Esophagus squamous epithelium (tissue), 5 donors: ENCODE measurements at places on chromosomes 7 and 10.
A peak's percentile ranks its signal among the peaks of the same experiment; 100 is the strongest.

GRCh38 chr10:74988054-74988775 lies 123.2 kb upstream of the SAMD8 start:
- DNase-seq, result no peak

- DNase-seq, result peak; percentile 76
Observed at GRCh38 chr7:118183786-118184564, at the start of gene LSM8. Gene LSM8, plus strand, starts transcription at chr7:118184164. Its CDS starts 60 bp downstream, at chr7:118184224.

GRCh38 chr10:24118246-24118645 lies 90.7 kb upstream of the KIAA1217 start:
- DNase-seq, result no peak

- DNase-seq, result no peak
Observed at GRCh38 chr7:32347244-32347828, 142.8 kb downstream of the LSM5 start.

GRCh38 chr7:101507791-101508252 lies 121.3 kb downstream of the MYL10 start:
- no peak for DNase-seq

DNA sequence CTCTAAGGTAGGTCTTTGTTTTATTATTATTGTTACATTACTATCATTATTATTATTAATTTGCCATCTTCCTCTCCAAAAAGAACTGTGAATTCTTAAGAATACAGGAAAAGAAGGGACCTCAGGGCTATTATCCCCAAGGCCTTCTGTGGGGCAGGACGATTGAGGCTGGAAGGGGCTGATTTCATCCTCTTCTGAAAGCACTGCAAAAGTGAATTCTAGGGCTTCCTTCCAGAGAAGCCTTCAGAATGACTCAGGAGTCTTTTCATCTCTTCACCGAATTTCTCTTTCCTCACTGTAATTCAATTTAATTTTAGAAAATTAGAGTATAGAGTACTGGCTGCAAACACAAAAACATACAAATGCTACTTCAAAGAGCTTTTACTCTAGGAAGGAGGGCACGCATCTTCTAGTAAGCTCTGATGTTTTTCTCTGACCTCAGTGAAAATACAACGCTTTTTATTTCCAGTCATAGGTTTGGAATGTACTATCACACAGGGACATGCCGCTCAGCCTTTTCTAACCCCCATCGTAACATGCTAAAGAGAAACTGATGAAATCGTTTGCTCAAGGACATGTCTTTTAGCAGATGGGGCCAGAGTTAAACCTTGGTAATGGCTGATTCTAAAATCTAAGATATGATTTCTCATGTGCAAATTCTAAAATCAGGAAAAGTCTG lies 280.2 kb upstream of the PITRM1 start:
- DNase-seq, result no peak

DNA sequence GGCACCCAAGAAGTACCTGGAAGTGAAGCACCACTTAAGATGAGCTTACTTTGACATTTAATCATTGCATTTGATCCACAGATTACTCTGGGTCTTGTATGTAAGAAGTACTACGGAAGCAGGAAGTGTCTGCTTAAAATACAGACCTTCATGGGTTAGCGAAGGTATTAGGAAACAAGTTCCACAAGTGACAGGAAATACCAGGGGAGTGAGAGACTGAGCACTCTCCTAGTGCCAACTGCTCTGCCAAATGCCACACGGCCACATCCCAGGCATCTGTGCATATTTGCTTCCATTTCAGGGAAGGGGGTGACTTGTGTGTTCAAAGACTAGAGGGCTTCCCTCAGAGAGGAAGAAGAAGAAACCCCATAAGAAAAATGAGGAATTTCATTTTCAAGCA lies 57.2 kb upstream of the ANK3 start:
- no peak for DNase-seq

- no peak for DNase-seq
Observed at GRCh38 chr7:88462799-88463198, 156.1 kb upstream of the STEAP4 start.

DNA sequence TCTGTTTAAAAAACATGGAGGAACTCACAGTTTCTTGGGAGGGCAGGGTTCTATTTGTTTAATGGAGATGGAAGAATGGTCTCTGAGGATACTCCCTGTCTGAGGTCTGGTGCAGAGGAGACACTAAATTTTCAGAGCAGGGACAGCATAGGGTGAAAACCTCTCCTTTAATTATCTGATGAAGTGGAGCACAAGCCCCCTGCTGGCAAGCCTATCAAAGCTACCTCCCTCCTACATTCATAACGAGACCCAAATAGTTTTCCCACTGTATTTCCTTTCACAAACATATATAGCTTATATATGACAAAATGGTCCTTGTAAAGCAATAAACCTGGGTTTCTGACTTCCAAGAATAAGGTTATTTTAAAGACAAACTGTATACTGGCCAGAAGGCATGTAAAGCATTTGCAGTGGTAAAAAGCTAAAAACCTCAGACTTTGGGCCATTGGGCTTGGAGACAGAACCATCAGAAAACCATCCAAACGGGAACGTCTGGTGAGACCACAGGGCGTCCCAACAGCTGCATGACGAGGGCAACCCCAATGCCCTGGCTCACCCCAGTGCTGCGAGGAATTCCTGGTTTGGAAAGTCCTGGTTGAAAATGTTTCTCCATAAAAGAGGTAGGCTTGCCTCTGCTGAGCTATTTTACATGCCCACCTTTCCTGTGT lies 201.3 kb downstream of the FANK1 start:
- no peak for DNase-seq

DNA sequence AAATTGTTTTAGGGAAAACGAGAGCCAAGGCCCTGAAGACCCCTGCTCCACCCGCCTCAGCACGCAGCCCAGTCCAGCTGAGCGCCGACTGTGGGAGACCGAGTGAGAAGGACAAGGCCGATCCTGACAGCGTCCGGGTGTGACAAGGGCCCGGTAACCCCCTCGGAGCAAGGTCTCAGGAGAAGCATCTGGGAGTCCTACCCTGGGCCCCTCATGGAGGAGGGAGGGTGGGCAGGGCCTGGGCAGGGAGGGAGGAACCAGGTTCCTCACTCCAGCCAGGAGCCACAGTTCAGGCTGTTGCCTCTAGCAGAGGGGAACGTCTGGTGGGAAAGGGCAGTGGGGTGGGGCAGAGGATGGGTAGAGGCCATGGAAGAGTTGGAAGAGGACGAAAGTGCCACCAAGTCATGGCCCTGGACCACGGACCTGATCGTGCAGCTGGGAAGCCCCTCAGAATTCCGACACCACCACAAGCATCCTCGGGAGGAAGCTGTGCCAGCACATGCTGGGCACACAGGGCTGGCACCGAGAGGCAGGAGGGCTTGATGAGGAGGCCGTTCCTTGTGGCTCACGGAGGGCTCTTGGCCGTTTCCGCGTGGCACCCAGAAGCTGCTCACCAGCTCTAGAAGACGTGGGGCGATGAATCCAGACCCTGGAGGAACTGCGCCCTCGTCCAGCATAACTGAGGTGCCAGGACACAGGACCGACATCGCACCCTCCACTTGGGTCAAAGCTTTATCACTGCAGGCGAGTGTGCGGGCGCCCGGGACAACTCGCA lies 2.2 kb upstream of the KNDC1 start:
- no peak for DNase-seq

GRCh38 chr7:42103456-42103855 lies 133.6 kb downstream of the GLI3 start:
- DNase-seq, result no peak

GRCh38 chr10:75568450-75569130 lies 137.2 kb downstream of the LRMDA start:
- no peak for DNase-seq

DNA sequence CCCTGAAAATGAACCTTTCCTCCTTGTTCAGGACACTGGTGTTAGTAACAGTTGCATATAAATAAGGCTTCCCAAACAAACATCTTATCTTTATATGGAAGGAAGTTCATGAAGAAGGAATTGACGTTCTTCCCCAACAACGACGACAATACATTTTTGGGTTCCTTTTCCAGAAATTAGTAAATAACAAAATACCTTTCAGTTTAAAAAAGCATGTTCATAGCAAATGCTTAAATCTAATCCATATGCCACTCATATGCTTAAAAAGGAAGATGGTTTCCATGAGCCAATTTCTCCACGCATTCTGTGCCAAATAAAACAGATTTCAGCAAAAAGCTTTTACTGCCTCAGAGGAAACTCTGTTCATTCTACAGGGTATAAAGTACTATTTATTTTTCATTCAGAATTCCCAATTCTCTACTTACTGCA lies 182.6 kb downstream of the COBL start:
- DNase-seq, result no peak

DNA sequence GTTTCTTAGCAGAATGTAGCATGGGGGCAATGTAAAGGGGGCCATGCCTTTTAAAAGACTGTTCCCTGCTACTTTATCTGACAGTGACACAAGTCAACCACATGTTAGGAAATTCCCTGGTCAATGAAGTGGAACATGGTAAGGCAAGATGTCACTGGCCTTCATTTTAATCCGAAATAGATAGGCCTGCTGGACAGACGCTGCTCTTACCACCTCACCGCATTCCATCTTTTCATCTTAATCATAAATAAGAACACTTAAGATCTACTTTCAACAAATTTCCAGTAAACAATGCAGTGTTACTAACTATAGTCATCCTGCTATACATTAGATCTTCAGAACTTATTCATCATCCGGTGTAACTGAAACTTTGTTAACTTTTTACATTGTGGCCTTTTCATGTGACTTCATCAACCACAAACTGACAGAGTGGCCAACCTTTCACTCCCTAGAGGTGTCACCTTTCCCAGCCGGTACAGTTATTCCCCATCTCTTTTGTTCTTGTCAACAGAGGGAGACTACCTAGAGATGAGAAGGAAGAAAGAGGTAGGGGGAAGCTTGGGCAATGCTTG lies 15.6 kb downstream of the ASB4 start:
- DNase-seq, result no peak

GRCh38 chr7:98352621-98353020 lies 48.3 kb downstream of the BAIAP2L1 start:
- no peak for DNase-seq

GRCh38 chr10:74297389-74298080 lies 146.5 kb downstream of the ADK start:
- DNase-seq, result no peak

DNA sequence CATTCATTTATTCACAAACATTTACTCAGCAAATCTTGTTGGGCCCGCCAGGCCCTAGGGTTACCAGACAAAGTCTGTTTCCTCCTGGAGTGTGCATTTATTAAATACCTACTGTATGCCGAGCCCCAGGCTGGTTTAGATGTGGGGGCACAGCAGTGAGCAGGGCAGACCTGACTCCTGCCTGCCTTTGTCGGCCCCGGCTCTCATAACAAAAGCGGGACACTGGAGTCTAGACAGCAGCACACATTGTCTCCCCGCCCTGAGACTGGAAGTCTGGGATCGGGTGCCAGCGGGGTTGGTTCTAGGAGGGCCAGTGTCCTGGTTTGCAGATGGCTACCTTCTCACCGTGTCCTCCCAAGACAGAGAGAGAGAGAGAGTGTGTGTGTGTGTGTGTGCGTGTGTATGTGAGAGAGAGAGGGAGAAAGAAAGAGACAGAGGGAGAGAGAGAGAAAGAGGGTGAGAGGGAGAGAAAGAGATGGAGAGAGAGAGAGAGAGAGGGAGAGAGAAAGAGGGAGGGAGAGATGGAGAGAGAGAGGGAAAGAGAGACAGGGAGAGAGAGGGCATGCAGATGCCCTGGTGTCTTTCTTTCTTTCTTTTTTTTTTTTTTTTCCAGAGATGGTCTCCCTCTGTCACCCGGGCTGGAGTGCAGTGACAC lies 25.9 kb downstream of the ELFN1 start:
- DNase-seq, result no peak

- DNase-seq, result no peak
Observed at GRCh38 chr7:8773518-8773917, 340.1 kb downstream of the NXPH1 start.

- no peak for DNase-seq
Observed at GRCh38 chr7:49772916-49773217, 571 bp upstream of the VWC2 start.

- DNase-seq, result no peak
Observed at GRCh38 chr10:35639021-35639727, 2.9 kb downstream of the FZD8 start.

DNA sequence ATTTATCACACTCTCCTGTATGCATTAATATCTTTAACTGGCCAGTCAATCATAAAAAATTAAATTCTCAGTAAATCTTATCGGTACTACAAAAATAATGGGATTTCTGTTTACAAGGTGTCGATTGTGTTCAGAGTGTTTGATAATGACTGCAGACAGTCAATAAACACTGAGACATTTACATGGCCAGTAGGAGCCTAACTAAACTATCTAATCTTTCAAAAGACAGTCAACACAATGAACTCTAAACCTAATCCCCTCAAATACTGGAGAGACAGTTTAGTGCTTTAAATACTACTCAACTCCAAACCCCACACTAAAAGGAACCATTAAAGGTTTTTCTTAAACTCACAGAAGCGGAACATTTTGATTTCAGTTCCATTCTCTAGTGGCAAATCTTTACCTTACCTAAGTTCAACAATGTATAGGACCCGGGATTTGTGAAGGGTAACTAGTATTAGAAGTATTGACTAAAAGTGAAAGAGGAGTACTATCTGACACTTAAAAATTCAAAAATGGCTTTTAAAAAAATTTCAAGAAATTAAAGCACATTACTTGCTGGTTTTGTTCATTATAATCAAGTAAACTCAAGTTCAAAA lies 37.3 kb upstream of the EXOC6 start:
- DNase-seq, result no peak

DNA sequence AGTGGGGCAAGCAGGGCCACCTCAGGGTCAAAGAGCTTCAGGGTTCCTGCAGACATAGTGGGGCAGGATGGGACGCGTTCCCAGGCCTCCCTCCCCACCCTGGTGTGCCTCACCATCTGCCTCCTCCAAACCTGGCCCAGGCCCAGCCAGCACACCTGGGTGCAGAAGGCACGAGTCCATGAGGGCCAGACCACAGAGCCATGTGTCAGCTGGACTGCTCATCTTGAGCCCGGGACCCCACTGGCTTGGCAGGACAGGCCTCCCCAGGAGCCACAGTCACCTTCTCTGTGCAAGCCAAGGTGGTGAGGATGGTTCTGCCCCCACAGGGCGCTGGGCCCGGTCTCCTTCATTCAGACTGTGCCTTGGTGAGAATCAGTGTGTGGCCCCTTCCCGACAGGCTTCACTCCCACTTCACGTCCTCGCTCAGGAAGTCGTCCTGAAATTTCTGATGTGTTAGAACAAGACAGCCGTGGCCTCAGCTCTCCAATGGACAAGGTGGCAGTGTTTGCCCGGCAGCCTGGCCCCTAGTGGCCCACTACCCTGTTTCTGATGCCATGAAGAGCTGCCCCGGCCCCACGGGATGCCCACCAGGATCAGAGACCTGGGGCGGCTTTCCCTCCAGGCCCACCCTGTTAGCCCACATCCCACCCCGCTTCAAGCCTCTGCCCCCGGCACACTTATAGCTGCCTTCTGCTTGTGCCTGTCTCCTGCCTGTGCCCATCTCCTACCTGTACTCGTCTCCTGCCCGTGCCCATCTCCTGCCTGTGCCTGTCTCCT lies 59.6 kb upstream of the EBF3 start:
- DNase-seq, result no peak

DNA sequence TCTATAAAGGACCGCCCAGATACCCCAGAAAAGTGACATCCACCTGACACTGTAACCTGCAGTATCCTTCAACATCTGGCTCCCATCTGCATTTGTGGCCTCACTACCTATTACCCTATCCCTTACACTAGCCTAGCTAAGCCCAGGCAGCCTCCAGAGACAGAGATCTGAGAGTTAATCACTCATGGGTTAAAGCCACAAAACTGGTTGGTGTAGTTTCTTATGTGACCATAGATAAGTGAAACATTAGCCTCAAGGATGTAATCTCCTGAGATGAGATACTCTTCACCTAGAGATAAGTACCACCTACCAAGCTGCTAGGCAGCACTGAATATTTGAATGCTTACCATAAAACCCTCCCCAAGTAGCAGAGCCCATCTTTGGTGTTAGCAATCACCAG lies 35.4 kb downstream of the CTTNBP2 start:
- no peak for DNase-seq
